ENCODE measurements at places on chromosomes 1 and 21.

DNA sequence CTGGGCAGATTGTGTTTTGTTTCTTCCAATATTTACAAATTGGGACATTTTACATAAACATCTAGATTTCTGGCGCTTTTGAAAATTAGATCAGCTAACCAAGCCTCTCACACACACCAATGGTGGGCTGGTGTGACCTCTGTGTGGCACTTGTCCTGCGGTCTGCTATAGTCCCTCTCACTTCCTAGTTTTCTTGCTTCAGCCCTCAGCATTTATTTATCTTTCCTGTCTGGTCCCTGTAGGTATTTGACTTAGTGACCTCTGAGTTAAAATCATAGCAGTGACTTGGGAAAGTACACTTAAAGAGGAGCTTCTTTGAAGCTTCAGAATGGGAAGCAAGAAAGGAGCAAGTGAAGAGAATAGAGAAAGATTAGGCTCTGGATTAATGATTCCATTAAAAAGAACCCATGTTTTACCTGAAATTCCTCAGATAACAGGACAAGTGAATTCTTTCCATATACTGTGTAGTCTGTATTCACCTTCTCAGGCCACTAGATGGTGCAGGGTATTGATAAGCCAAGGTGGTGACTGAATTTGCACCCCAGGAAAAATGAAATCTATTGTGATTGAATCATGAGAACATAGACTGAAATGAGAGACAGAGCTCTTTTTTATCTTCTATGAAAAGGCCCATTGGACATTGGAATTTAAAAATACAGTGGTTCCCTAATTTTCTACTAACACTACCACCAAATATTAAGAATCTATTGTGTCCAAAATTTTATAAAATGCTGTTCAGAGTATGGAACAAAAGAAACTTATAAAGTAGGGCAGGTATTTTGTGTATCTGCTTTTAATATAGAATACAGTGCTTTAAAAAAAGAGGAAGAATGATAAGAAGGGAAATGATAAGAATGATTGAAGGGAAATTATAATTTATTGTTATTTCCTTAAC is 7.1 kb upstream of the DIPK1A start:
- peak; percentile 28 for DNase-seq

DNA sequence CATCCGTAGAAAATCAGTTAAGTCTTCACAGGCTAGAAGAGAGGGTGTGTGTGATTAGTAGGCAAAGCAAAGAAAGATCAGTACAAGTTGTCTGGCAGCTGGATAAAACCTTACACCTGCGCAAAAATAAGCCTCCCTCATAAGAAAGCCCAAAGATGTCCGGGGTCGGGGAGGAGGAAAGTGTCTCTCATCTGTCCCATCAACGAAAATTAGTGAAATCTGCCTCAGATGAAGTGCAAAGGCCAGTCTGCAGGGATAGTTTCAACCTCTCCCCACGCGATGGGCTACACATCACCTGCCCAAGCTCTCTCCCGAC is 333.9 kb downstream of the SRGAP2C start:
- DNase-seq = no peak

DNA sequence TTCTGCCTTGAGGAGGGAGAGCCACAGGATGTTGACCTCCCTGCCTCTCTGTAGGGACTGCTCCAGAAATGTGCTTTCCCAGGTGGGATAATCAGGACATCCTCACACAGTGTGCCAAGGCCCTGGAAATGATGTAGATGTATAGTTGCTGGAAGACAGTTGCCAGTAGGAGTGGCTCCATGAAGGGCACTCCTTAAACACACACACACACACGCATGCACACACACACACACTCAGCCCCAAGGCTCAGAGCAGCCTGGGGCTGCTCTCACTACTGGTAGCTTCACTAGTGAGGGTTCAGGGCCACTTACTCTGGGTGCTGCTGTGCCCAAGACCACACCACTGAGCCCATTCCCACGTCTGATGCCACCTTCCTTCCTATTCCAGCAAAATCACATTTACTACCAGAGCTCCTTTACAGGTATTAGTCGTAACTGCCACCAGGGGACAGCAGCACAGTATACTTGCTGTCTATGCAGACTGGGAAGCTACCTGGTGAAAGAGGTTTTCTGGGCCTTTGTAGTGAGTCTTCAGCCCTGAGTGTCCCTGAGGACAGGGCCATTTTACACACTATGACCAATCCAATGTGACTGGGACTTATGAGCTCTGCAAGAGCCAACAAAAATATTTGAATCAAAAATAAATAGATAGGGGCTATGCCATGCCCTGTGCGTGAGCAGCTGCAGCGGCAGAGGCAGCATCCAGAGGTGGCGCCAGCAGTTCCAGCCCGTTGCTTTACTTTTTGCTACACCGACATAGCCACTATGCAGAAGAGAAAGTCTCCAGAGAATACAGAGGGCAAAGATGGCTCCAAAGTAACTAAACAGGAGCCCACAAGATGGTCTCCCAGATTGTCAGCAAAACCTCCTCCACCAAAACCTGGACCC is 15.0 kb downstream of the CRNN start:
- peak; percentile 9 for DNase-seq

DNA sequence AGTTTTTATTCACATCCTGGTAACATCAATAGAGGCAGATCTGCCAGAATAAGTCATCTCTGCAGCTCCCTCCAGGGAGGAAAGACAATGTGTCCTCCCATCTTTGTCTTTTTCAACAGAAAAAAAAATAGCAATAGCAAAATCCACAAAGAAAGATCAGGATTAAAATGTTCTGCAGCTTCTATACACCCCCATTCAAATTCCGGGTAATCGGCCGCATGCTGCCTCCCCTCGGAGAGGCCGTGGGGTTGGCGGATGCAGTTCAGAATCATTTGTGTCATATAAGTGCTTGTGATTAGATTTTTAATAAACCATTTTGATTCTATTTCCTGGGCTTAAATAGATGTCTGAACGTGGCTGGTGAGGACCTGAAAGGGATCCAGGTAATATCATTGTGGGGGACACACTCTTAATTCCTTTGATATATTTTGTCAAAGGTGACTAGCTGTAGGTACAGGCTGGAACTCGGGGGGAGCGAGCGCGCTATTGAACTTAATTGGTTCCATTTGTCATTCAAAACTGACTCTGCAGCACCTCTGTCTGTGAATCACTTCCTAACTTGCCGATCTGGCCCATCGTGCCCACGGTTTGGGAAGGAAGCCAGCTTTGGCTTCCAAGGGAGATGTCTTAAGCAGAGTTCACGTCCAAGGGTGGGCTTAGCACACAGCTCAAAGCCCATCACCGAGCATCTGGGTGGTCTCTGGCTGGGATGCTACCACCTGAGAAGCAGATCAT is 85.6 kb upstream of the ARHGEF16 start:
- DNase-seq = peak; percentile 31

DNA sequence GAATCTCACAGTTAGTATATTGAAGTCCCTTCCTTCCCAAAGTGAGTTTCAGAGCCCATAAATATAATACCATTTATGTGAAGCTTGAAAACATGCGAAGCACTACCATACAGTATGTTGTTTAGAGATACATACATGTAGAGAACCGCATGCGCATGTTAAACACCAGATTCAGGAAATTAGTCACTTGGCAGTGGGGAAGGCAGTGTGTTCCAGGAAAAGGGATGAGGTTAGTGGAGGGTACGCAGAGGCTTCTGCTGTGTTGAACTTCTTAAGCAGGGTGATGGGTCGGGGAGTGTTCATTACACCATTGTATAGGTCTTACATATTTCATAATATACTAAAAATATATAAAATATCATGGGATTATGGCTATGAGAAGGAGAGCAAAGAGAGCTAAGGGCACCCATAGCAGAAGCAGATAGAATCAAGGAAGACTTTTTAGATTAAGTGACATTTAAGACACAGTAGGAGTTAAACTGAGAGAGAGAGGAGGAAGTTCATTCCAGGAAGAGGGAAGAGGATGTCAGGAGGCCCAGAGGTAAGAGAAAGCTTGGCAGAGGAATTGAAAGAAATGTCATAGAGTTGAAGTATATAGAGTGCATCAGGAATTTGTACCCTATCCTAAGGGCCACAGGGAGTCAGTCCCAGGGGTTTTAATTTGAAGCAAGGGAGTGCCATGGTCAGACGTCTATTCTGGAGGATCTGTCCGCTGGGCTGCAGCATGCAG is 43.5 kb upstream of the SARS1 start:
- DNase-seq = no peak

GRCh38 chr1:207219979-207220889 is 101.2 kb upstream of the CD55 start:
- no peak for DNase-seq

- DNase-seq = peak; percentile 7
These were observed 121.1 kb upstream of the RAVER2 start for GRCh38 chr1:64623750-64624191.

GRCh38 chr21:30480145-30480544 is at the start of gene KRTAP19-1:
Gene KRTAP19-1 (minus strand): TSS chr21:30480367. CDS start chr21:30480317, 50 bp downstream.
- DNase-seq = no peak
